ENCODE measurements at places on chromosomes 5 and 9.
A peak's percentile ranks its signal among the peaks of the same experiment; 100 is the strongest.

- no peak for DNase-seq
These were observed 139.4 kb upstream of the IRX1 start for GRCh38 chr5:3456121-3456681.

DNA sequence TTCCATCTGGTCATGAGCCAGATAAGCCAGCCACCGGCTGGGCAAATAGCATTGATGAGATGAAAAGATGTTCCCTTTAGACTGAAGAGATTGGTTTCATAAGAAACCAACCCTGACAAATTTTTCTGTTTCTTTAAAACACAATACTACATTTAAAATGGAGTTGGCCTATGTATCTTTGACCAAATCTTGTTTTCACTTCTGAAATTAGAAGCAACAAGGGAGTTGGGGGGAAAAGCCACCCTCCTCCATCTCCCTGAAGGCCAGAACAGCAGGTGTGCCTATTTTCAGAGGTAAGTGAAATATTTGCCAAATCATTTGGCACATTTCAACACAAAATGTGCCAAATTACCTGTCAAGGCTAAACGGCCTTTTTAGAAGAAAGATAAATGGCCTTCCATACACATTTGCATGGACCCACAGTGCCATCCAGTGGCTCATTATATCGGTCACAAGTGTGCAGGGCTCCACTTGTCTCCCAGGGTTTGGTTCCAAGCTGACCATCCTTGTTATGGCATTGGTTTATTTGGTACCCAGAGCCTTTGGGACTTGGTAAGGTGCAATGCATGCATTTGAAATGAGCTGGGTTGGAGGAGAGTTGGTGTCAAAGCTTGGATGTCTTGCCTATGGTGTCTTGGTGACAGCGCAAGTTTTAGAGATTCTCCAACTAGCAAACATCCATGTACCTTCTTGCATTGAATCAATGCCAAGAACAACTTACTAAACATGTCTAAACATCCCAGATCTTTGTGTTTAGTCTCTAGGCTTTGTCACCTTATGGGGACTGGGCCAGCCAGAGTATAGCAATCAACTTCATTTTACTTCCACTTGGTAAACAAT, 372.0 kb upstream of the KIF2A start:
- peak; percentile 83 for DNase-seq

DNA sequence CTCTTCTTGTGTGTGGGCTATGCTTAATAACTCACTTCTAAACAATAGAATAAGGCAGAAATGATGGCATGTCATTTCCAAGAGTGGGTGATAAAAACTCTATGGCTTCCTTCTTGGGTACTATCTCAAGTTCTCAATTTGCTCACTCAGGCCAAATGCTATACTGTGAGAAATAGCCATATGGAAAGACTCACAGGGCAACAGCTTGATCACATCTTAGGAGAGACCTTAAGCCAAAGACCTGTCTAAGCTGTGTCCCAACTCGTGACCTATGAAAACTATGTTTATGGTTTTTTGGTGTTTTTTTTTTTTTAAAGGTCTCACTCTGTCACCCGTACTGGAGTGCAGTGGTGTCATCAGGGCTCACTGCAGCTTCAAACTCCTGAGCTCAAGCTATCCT, 2.1 kb upstream of the UIMC1 start:
- DNase-seq = no peak

DNA sequence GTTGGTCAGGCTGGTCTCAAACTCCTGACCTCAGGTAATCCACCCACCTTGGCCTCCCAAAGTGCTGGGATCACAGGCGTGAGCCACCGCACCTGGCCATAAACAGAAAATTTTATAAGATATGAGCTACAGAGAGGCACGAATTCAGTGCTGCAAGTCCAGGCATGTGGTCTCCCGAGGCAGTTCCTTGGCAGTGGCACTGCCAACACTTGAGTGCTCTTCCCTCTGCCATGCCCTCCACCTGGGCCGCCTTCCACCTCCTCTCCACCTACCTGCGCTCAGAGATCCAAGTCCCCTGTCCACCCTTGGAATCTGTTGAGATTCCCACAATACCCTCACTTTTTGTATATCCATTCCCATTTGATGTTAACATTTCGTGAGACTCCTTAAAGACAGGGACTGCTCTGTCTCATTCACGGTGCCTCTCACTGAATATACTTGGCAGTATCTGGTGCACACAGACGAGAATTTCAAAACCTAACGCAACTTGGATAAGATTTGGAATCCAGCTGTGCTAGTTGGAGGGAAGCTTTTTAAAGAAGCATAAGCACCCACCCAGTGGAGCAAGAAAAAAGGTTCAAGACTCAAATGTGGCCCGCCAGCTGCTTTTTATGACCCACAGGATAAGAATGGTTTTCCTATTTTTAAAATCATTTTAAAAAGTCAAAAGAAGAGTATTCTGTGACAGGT, 68.3 kb downstream of the DCP2 start:
- DNase-seq = no peak

DNA sequence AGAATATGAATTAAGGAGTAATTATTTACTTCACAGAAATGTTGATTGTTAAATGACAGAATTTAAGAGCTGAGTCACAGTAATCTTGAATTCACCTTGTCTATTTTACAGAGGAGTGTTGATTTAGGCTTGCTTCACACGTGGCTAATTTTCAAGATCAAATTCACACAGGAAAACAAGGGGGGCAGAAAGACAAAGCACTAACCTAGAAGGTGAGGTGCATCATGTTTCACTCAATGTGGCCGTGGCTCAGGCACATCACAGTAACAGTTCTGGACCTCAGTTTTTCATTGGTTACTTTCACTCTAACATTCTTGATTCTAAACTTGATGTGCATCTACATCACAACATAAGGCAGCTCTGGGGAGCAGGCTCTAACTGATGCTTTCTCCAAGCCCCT, 69.6 kb upstream of the GNAQ start:
- DNase-seq = no peak

DNA sequence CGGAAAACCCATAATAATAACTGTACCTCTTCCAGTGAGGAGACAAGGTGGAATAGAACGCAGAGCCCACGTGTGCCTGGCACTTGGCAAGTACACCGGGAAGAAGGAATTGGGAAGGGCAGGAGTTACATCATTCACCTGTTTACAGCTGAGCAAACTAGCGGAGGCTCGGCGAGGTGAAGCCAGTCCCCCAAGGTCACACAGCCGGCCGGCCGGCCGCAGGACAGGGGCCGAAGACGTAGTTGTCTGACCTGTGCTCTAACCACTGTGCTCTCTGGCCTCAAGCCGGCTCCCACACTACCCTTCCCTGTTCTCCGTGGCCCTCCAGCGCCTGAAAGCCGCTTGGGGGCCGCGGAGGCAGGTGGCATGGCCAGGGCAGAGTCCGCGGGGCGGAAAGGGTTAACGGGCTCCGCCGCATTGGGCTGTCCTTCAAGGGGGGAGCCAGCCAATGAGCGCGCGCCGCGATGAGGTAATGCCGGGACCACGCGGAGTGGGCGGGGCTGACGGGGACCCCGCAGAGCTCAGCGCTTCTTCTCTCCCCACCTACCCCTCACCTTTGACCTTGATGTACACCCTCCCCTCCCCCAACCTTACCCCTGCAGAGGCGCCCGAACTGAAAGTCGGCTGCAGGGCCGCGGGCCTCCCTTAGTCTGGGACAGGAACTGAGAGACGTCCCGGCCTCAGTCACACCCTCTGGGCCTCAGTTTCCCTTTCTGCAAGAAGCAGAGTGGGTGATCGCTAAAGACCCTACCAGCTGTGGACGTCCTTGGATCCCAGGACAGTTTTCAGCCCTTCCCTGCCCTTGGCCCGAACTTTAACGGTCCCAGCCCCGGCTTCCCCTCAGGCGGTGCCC, 125.1 kb downstream of the C9orf50 start:
- DNase-seq = peak; percentile 95

DNA sequence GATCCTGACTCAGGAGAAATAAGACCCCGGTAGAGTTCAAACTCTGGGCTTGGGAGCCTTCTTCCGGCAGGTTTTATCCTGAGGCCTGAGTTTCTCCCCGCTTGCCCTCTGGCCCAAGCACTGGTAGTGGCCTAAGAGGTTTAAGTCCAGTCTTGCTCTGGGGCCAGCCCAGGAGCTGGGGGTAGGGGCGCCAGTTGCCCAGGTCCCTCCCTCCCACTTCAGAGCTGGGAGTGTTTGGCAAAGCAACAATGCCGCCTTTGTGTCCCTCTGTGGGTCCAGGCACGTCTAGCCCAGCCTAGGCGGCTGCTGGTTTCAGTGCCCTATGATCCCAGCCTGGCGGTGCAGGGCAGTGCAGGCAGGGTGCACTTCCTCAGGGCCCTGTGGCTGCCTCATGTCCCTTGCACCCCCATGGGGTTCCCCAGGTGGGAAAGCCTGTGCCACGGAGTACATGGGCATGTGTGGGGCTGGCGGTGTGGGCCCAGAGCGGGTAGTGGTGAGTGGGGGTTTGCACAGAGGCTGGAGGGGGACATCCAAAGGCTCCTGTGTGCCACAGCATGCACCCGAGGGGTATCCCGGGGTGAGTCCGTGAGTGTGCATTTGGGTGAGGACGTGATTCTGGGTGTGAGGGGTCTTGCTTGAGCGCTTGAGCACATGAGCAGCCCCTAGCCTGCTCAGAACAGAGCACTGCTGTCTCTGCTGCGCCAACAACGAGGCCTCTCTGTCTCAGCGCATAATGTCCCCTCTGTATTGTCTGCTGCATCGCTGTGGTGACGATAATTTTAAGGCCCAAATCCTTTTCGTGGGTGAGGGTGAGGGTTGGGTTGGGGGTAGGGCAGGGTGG, 61.7 kb upstream of the PSD2 start:
- DNase-seq = no peak

GRCh38 chr5:4883360-4883759, 256.8 kb upstream of the ADAMTS16 start:
- DNase-seq = no peak

GRCh38 chr5:133111299-133111698, 59.5 kb downstream of the HSPA4 start:
- DNase-seq = peak; percentile 84

DNA sequence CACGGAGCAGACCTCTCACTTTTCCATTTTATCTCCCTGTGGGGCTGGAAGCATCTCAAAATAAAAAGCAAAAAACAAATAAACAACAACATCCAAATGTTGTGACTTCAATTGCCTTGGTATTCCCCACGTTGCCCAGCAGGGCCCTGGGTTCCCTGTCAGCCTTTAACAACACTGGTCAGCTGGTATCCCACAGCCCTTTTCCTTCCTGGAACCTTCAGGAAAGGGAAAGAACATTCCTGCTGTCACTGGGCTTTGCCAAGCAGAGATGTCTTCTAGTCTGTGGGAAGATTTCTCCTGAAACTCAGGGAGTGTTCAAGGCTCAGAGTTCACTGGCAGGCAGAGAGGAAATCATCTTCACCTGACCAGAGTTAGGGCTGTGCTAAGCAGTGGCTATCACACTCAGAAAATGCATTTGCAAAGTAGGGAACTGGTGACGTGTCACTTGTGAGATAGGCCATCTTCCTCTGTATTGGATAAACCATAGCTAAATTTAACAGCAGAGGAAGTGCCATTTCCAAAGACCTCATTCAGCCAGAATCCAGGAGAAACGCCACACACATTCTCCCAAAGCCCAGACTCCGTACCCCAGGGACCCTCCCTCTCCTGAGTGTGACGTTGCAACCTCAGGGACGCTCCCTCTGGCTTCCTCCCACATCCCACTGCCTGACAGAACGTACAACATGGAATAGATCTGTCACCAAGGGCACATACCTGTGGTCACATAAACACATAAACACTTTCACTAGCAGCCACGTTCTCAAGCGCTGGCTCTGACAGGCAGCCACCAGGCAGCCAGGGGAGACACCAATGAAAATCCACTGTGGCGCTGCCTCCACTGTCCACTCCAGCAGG, 274.0 kb upstream of the DAPK1 start:
- DNase-seq = no peak

DNA sequence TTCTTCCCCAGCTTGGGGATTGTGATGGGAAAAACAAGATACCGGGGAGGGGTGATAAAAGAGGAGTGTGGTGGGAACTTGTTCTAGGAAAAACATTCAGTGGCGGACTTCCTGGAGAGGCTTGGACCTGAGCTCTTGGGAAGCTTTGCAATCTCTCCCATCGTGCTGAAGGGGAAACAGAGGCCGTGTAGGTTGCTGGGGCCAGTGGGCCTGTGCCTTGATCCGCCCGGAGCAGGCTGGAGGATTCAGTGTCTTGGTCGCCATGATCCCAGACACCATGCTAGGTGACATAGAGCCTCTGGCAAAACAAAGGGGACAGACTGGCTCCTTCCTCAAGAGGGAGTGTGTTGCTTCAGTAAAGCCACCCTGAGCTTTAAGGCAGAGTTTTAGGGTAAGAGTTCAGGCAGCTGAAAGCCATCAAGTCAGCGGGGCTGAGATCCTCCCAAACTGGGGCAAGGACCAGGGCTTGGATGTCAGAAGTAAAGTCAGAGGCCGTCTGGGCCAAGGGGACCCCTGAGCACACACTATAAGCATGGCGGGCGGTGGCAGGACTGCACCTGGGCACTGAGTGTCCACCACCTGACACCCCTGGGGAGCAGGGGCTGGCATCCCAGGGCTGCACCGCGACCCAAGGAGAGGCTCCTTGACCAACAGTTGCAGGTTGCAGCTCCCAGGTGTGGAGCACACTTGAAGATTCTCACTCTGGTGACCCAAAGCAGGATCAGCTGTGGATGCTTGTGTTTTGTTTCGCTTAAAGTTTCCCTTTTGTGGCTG, 44.7 kb downstream of the TRIP13 start:
- DNase-seq = no peak

- DNase-seq = no peak
These were observed 93.4 kb upstream of the CDH6 start for GRCh38 chr5:31100047-31100575.

GRCh38 chr5:619444-619843, 7.3 kb downstream of the CEP72 start:
- no peak for DNase-seq

DNA sequence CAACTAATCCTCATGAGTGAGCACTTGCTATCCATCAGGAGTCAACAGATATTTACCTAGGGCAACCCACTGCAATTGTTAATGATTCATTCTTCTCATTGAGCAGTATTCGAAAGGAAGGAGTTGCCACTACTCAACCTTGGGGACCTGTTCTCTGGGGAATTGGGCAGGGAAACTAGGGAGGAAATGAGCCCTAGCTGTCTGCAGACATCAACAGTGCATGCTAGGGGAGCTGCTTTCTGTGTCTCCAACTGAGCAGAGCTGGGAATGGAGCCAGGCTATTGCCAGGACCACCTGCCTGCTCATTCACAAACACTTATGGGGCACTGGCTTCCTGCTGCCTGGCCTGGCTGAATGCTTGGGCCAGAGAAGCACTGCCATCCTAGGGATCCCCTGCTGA, 183.4 kb downstream of the TMEM38B start:
- DNase-seq = peak; percentile 61

GRCh38 chr9:76136986-76137385, 246.5 kb downstream of the PCSK5 start:
- no peak for DNase-seq
